ENCODE measurements at places on chromosomes 4 and X.

DNA sequence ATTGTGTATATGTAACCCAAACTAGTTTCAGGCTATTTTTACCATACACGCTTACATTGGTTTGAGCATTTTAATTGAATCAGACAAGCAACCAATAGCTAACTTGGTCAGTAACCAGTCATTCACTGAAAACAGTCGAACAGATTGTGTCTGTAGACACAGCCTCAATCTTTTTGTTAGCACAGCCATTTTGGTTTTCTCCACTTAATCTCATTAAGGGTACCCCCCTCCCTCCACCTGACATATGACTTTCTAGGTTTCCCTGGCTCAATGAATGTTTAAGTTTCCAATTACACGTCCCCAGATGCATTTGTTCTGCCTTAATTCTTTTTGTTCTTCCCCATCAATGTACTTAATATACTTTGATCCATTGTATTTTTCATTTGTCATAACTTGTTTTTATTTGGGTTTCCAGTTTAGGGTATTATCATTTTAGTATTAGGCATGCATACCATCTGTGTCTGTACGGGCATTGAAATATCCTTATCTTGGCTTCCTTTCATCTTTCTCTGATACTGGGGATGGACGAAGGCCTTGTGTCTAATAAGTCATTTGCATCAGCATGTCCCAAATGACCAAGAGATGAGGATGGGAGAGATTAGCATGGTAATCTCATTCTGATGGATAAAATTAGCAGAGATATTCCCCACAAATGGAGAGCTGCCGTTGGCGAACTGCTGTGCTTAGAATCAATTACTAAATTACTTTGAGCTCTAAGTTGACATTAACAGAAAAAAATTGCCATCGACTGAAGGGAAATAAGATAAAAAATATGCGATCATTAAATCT is 35.9 kb upstream of the PHOX2B start:
- DNase-seq, result no peak

DNA sequence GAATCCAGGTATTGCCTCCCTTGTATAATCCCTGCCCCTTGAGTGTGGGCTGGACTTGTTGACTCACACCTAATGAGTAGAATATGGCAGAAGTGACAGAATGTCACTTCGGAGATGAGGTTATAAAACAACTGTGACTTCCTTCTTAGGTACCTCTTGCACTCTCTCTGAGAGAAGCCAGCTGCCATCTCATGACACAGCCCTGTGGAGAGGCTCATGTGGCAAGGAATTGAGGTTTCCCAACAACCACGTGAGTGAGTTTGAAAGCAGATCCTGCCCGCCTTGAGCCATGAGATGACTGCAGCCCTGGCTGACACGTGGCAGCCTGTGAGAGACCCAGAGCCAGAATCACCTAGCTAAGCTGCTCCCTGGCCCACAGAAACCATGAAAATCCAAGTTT is 13.5 kb downstream of the ASB11 start:
- DNase-seq, result peak; percentile 8

DNA sequence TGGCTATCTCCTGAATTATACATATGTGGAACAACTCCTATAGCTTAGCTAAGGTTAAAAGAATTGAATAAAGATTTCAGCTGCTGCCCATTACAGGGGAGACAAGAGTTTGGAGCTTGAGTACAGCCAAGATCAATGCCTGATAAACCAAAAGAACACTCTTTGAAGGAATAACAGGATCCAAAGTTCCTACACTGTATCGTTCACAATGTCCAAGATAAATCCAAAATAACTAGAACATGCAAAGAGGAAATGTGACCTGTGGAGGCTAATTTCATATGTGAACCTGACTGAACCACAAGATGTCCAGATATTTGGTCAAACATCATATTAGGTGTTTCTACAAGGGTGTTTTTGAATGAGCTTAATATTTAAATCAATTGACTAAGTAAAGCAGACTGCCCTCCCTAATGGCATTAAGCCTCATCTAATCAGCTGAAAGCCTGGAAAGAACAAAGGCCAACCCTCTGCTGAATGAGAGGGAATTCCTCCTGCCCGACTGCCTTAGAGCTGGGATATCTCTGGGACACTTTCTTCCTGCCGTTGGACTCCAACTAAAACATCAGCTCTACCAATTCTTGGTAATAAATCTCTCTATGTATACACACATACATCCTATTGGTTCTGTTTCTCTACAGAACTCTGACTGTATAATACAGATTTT is 19.2 kb downstream of the RFC1 start:
- DNase-seq, result no peak

DNA sequence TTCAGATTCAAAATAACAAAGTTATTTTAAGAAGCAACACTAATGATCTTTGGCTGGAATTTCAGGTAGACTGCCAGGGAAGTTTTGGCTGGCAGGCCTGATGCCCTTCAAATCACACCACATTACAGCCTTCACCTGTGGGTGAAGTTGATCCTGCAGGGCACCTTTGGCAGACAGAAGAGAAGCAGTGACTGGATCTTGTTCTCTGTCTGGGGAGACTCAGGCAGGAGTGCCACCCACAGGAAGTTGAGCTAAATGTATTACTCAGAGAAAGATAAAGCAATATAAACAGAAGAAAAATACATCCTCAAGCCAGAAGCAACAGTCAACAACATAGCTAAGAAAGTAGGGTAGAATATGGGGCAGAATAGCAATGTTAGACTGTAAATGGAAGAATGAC is 12.8 kb upstream of the CFAP299 start:
- DNase-seq, result no peak

- no peak for DNase-seq
Measured at GRCh38 chrX:445727-446126, 59.0 kb upstream of the PPP2R3B start.

All from NK-92 treated with Interleukin-12 subunit alpha and Interleukin-12 subunit beta, amount 100 ng/mL, for 24 hours (cell line).